ENCODE measurements at places on chromosomes 6 and 20. TPM values are rescaled to one million over a fixed set of nuclear protein-coding genes. Genes with fewer than 3 reads are reported as not detected.

Gene OPRM1
- total RNA-seq, result not detected

- H3K27me3 ChIP-seq, result no peaks in the 10 kb centered on the region
- H3K27ac ChIP-seq, result no peak overlapping the region
- H3K4me1 ChIP-seq, result no peaks in the 10 kb centered on the region
Measured at GRCh38 chr20:14568701-14569100, 231.3 kb upstream of the FLRT3 start.

Gene PHACTR3
- 0.14 TPM for total RNA-seq

Gene SLCO4A1
- 1.4 TPM for total RNA-seq

DNA sequence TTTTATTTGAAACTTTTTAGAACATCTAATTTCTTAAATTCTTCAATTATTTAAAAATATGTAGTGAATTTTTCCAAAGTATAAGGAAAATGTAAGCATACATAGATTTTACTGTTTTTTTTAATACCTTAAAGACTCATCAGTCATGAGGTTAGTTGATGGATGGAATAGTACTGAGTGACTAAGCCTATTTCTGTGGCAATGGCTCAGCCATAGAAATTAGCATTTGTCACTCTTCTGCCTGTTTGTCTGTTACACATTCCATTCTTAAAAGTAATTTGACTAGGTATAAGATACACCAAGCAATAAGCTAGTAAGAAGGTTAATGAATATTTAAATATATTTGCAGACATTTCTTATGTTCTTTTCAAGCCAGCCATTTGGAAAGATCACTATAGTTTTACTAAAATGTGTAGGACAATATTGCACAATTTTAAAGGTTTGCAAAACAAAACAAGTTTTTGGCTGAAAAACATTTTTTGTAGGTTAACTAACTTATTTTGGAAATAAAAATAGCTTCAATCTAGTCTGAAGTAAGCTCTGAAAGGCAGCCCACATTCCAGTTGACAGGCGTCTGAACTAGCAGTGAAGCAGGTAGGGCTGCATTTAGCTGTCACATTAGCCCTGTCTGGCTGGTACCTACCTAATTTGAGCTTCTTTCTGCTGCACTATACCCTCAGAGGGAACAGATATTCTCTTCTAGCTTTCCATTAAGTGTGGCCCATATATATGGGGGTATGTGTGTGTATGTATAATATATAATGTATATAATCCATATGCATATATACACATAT, 385.7 kb downstream of the GRIK2 start:
- H3K4me1 ChIP-seq, result peaks cover 7% of the 10 kb centered on the region
- no peak overlapping the region for H3K27ac ChIP-seq
- no peaks in the 10 kb centered on the region for H3K36me3 ChIP-seq
- H3K27me3 ChIP-seq, result no peaks in the 10 kb centered on the region
- peak; percentile 24 for DNase-seq

DNA sequence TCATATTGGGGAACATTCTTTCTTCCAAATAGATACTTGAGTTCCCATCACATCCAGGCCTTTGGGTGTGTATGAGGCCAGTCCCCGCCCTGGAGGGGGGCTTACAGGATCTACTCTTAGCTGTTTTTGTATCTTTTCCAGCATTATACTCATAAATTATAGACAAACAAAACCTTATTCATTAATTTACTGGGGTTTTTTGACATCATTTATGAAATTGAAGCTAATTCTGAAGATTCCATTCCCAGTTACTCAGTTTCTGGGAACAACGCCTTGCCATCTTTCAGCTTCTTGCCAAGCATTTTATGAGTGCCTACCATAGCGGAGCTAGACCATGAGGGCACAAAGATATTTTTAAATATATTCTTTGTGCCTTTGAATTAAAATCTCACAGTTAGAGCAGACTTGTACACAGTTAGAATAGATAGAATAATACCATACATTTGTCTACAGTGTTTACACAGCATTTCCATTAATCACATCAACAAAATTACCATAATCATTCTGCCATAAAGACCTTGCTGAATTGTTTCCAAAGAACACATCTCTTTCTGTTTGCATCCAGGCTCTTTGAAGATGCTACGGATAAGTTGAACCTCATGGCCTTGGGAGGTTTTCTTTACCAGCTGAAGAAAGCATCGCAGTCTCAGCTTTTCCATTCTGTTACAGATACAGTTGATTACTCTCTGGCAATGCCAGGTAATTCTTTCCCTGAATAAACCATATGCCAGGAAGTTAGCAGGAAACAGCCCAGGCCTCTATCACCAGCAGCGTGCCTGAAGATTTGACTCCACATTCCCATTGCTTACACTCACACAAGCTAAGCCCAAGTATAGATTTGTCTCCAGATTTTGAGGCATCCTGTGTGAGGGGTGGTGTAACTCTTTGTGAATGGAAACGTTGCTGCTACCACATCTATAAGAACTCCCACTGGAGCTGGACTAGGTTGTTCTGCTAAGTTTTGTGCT, 75.4 kb upstream of the PBOV1 start:
- no peak for DNase-seq
- no peaks in the 10 kb centered on the region for H3K4me1 ChIP-seq
- no peaks in the 10 kb centered on the region for H3K36me3 ChIP-seq
- H3K27me3 ChIP-seq, result no peaks in the 10 kb centered on the region

Measured in cardiac muscle cell (in vitro differentiated cells and primary cell).